ENCODE measurements at places on chromosomes 16 and 17.

DNA sequence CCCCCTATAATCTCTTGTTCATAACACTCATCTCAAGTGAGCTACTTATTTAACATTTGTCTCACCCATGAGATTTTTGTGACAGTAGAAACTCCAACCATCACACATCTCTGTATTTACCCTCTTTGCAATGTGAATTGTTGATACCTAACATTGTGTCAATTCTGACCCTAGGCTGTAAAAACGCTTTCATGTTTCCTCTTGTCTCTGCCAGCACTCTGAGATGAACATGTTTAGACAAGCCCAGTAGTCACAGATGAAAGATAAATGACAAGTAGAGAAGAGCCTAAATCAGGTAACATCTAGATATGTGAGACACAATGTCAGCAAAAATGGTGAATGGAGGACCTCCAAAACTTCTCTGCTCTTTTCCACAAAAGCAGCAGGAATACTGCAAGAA, 1254.5 kb upstream of the GOT2 start:
- DNase-seq, result no peak

DNA sequence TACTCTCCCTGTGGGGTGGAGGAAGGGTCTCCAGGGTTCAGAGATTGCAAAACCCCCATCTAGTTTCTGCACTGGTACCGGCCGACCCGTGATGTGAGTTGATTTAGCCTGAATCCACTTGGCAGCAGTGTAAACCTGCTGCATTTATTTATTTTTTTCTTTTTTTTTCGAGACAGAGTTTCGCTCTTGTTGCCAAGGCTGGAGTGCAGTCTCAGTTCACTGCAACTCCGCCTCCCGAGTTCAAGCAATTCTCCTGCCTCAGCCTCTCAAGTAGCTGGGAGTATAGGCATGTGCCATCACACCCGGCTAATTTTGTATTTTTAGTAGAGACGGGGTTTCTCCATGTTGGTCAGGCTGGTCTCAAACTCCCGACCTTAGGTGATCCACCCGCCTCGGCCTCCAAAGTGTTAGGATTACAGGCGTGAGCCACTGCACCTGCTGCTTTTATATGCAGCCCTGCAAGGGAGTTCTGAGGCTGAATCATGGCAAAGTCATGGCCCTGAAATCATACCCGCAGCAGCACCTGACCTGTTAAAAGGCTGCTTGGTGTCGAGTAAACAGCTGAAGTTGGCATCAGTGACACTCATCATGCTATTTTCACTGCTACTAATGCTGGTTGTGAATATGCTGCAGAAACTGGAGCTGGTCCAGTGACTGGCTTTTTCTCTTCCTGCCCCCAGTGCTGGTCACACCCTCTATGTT, 21.4 kb downstream of the DEXI start:
- no peak for DNase-seq

- DNase-seq, result no peak
Observed at GRCh38 chr16:20218093-20218492, 109.2 kb downstream of the GP2 start.

- no peak for DNase-seq
Observed at GRCh38 chr16:25478476-25478875, 213.3 kb upstream of the HS3ST4 start.

- DNase-seq, result peak; percentile 37
Observed at GRCh38 chr17:83194761-83195329, 115.4 kb downstream of the METRNL start.

GRCh38 chr17:7740481-7741001, 23.0 kb downstream of the DNAH2 start:
- no peak for DNase-seq

GRCh38 chr17:61247439-61247838, 152.2 kb upstream of the TBX2 start:
- DNase-seq, result peak; percentile 66

GRCh38 chr16:825341-826061, 25.0 kb upstream of the GNG13 start:
- no peak for DNase-seq

DNA sequence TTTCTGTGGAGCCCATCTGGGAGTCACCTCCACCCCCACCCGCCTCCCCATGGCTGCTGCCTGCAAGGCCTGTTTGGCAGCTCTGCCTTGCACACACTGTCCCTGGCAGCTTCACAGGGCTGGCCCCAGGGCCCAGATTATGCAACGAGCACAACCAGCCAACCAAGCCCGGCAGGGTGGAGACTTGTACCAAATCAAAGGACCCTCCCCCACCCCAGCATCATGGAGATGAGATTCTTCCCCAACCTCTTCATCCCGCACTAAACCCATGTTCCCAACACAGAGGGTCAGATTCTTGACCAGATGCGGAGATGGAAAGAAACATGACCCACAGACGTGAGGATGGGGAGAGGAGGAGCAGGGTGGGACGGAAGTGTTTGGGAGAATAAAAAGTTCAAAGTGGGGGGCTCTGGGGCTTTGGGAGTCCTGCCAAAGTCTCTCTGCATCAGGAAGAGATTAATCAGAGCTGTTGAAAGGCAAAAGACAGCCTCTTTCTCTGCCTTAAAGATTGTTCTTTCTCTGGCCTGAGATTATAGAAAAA, 3.8 kb downstream of the SMARCD2 start:
- DNase-seq, result peak; percentile 81

DNA sequence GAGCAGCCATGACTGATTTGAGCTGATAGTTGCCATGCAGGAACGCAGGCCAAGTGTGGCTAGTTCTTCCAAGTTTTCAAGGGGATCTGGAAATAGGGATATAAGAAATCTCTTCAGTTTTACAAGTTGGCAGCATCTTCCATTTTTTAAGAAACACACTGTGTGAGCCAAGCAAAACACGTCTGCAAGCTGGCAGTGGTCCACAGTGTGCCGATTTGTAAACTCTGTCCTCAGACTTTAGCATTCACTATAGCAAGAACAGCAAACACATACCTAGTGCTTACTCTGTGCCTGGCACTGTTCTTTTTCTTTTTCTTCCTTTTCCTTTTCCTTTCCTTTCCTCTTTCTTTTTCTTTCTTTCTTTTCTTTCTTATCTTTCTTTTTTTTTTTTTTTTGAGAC, 2.9 kb downstream of the ORAI3 start:
- DNase-seq, result no peak

Measured in fibroblast of skin of right biceps (primary cell).